ENCODE measurements at places on chromosomes 4 and X.
A peak's percentile ranks its signal among the peaks of the same experiment; 100 is the strongest.

- DNase-seq, result no peak
Observed at GRCh38 chr4:140887467-140887866, 131.3 kb upstream of the TBC1D9 start.

GRCh38 chrX:24372021-24372763, 11.8 kb downstream of the SUPT20HL1 start:
- no peak for DNase-seq

- peak; percentile 43 for DNase-seq
Observed at GRCh38 chrX:96692454-96692853, 7.8 kb downstream of the DIAPH2 start.

DNA sequence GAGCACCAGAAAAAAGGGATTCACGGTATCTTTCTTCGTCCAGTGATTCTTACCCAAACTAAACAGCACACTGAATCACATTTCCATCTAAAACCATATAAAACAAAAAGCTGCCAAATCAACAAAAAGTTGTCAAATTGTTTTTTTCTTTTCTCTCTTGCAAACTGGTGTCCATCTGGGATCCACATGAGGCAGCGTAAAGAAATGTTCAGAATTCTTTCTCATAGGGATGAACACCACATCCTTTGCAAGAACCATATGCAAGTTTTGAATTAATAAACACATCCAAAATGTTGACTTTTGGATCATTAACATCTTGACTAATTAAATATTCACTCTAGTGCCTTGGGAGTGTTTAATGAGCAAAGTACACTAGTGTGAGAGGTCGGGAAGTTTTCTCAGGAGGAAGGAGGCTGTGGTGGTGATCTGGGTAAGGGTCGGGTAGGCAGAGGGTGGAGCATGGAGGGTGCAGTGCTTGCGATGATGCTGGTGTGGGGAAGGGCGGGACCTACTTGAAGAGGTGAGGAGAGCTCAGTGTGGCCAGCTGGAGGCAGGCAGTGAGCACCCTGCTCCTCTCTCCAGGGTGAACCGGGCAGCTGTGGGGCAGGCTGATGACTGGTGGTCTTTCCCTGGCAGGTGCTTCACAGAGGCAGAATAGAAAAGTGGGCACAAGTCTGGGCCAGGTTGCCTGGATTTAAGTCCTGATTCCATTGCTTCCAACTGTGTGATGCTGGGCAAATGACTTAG, 72.8 kb downstream of the NSUN7 start:
- no peak for DNase-seq

GRCh38 chr4:113756005-113756410, 5.5 kb downstream of the CAMK2D start:
- DNase-seq, result peak; percentile 62

DNA sequence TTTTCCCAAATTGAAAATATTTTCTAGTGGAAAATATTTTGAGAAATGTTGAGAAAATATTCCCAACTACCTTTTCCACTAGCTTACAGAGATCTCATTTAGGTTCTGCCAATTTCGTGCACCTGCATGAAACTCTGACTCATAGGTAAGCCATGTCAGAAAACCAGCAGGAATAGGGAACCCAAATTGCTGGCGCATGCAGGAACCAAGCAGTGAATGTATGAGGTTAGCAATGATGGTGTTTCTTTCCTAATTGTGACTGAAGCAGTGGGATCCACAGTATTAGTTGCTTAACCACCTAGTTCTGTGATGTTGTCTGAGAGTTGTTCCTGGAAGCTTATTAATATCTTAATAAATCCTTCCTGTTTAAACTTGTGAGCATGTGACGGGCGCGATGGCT, 381.0 kb upstream of the TRAM1L1 start:
- no peak for DNase-seq

DNA sequence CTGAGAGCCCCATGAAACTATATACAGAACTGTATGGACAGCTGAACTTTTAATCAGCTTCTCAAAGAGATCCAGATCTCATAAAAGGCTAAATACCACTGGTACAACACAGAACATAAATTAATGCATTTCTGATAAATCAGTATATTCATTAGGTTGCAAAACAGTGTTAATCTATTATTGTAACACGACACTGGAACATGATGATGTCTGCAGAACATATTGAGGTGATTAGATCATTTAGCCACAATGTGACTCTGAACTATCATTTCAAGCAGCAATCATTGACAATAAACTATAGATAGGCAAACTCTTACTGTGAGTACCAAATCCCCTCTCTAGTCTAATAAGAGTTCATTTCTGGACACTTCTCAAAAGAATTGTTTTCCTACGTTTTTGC, 50.3 kb downstream of the GASK1B start:
- DNase-seq, result no peak

- no peak for DNase-seq
Observed at GRCh38 chrX:103830848-103831247, 1.2 kb downstream of the RAB9B start.

DNA sequence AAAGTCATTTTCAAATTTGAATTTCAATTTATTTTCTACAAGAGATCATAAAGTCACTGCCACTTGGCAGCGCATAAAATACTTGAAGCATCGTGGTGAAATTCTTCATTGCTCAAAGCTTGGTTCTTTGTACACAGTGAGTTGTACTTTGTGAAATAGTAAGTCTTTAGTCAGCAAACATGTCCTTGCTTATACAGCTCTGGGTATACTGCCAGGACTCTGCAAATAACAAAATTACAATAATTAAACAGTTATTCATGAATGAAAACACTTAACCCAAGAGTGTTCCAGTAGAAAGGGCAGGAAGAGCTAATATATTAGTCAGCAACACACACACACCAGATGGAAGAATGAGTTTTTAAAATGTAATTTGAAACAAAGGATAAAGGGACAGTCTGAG, 1300.9 kb upstream of the DIAPH2 start:
- no peak for DNase-seq

GRCh38 chr4:61820136-61820535, 620.0 kb downstream of the ADGRL3 start:
- DNase-seq, result no peak

GRCh38 chr4:56048383-56048701, 99.6 kb downstream of the CEP135 start:
- DNase-seq, result no peak

GRCh38 chr4:25993395-25994185, 79.6 kb downstream of the SMIM20 start:
- DNase-seq, result peak; percentile 17

- DNase-seq, result no peak
Observed at GRCh38 chr4:68209003-68209402, 36.5 kb downstream of the TMPRSS11B start.

- DNase-seq, result peak; percentile 88
Observed at GRCh38 chrX:107684956-107685385, 56.7 kb downstream of the PRPS1 start.

- no peak for DNase-seq
Observed at GRCh38 chr4:38382520-38382919, 281.5 kb upstream of the KLF3 start.

DNA sequence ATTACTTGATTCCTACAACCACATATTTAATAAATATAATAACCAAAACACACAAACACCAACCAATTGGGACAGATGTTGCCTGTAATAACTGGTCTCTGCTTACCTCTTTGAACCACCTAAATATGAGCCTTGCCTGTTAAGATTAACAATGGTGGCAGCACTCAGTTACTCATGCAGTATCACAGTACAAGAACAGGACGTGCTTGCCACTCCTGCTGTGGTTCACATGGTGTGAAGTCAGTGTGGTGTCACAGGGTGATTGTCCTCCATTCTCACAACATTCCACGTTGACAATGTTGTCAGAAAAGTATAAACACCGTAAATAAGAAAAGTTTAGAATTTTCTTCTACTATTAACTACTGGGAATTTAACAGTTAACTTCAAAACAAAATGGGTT, 365.0 kb downstream of the PPP3CA start:
- DNase-seq, result no peak

DNA sequence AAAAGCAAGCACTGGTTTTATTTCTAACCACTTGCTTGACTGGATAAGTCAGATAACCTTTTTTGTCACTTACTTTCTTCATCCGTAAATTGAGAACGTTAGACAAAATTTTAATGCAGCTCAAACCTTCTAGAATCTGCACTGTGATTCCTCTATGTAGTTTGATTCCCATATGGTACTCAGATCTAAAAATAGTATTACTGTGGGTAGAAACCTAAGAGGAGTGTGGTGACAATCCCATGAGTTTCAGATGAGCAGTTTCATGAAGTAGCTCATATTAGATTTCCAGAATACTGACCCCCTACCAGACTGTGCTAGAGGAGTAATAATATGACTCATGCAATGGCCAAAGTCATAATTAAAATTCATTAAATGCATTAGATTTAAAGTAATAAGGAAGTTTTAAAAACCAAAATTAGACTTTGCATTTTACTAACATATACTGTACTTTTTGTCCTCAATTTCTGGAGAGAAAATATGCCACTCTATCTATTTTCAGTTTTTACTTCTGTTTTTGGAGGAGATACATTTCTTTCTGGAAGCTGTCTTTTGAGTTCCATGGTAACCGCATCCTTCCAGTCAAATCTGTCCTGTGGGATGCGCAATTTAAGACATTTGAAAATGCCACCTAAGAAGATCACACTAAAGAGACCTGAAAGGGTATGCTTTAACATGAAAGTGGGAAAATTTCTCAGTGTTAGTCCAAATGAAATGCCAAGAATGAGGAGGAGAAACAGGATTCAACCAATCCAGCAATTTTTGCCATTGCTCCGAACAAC, 64.1 kb upstream of the GPM6A start:
- no peak for DNase-seq

DNA sequence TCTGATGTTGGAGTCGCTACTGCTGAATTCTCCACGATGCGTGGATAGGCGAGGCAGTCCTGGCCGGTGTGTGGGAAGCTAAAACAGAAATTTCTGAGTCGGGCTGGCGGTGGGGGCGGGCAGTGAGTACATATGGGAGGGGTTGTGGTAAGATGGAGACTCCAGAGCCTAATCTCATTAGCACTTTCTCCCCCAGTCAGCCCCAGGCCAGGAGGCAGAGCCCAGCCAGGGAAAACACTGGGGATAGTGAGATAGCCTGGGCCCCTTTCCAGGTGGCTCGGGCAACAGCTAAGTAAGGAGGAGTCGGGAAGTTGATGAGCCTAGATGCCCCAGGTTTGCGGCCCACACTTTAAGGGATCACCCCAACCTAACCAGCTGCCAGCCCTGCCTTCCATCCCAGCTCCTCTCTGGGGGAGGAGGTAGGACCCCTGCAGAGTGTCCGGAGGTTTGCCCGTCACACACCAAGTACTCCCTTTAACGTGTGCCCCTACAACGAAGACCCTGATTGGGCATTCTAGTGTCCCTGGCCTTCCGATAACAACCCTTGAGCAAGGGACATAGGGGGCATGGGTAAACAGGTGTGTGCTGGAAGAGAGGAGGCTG, 2.4 kb upstream of the LOC101059915 start:
- DNase-seq, result no peak

- DNase-seq, result no peak
Observed at GRCh38 chr4:28436191-28437080, 1575.8 kb downstream of the STIM2 start.

- DNase-seq, result no peak
Observed at GRCh38 chrX:124726881-124727280, 380.5 kb downstream of the SH2D1A start.

DNA sequence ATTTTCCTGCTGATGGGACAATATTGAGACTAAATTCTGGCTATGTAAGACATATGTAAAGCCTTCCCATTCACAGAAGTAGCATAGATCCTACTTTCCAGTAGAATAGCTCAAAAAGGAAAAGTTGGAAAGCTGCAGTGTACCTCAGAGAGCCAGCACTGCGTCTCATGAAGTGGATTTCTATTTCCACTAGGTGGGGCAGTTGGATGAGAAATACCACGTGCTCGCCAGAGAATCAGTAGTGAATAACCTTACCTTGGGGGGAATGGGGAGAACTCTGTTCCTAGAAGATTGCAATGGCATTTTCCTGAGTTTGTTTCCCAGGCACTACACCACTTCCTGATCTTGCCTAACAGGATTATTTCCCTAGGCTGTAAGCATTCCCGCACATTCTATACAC, 907.1 kb downstream of the FSTL5 start:
- no peak for DNase-seq

DNA sequence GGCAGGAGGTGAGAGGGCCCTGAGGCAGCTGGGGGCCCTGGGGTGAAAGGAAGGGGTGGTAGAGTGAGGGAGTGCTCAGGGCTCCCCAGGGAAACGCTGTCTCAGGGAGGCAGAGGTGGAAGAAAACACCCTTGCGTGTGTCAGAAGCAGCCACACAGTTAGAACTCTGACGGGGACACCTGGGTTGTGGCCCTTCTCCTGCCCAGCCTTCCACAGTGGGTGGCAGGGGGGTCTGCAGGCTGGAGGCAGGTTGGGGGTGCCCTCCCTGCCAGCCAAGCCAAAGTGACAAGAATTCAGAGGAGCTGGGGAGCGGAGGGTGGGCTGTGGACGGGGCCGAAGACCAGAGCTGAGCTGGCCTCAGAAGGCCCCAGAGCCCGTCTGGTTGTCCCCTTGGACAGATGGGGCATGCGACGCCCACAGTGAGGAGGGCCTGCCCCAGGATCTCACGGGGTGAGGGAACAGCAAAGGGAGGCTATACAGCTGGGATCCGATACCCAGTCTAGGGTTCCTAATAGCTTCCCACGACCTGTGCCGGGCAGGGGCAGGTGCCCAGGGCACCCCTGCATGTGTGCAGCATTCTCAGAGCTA, 105.2 kb upstream of the ADRA2C start:
- DNase-seq, result no peak

- no peak for DNase-seq
Observed at GRCh38 chr4:184275766-184276165, 58.1 kb upstream of the ENPP6 start.

Data from MV-4-11 (cell line).